ENCODE measurements at places on chromosomes 3 and 15.
A peak's percentile ranks its signal among the peaks of the same experiment; 100 is the strongest.

- no peak for DNase-seq
These were observed 688.6 kb downstream of the DIPK2A start for GRCh38 chr3:144660186-144660585.

DNA sequence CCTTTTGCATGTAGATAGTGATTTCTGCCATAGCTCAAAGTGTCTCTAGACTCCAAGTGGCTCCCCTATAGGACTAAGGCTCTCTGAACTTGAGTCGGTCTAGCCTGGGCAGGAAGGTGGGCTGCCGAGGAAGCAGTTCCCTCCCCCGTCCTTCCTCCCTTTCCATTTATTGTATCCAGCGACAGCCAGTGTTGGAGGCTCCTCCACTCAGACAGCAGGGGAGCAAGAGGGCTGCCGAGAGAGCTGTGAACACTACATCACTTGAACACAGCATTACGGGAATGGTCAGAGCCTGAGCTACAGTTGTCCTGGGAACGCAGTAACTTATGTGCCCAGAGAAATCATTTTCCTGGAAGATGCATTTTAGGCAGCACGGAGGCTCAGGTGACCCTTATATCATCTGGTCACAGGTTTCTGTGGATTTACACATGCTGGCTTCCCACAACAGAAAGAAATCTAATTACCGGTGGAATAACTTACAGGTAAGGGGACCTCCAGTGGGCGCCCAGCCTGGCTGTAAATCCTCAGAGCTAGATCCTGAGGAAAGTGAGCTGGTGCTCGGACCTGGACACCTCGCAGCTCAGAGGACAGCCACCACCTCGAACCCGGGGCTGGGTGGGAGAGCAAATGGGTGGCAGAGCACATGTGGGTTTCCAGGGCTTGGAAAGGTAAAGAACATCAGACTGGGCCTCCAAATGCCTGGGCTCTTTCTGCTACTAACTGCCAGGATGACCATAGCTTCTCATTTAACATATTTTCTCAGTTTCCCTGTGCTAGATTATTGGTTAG lies 197.1 kb downstream of the UACA start:
- no peak for DNase-seq

DNA sequence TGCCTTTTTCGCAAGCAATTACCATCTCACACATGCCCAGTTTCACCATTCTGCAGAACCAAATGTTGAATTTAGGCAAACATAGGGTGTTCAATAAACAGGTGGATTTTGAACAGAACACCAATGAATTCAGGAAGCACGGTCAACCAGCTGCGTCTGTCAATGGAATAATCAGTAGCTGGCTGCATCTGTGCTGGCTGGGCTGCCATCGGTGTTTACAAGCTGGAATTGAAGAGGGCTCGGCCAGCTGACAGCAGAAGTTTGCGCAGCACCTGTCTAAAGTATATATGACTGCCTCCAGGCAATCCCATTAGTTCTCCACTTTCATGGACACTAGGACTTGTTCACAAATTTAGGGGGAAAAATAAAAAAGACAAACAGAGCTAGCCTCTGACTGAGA lies 996.4 kb upstream of the CFAP20DC start:
- DNase-seq = no peak

DNA sequence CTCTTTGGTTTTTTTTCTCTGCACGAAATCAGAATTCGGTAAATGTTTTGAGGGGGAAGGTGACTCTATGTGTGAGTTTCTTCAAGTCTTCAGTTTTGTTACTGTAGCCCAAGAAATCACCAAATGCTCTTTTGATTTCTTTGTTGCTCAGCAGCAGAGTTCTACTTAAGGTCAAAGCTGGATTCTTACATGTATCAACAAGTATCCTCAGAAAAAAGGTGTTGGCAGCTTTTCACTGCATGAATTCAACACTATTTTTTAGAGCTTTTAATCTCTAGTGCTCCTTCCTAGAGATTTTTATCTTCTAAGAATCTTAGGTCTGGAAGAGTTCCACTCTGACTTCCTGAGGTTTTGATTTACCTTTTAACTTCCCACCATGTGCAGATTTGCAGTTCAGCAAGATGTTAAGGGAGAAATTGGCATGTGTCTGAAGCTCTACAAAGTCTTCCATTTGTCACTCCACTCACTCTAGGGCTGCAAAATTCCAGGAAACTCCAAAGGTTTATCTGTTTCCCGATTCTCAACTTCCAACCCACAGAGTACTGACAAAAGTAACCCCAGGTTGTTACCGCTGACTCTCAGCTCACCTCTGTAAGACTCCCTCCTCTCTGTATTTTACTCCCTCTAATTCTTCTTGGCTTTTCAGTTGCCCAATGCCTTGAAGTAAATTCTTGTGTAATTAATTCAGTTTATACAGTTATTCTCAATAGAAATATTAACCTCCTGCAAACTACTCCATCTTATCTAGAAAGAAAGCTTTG lies 13.3 kb upstream of the CD200 start:
- DNase-seq = no peak

GRCh38 chr3:85475346-85475745 lies 516.6 kb downstream of the CADM2 start:
- DNase-seq = peak; percentile 11

DNA sequence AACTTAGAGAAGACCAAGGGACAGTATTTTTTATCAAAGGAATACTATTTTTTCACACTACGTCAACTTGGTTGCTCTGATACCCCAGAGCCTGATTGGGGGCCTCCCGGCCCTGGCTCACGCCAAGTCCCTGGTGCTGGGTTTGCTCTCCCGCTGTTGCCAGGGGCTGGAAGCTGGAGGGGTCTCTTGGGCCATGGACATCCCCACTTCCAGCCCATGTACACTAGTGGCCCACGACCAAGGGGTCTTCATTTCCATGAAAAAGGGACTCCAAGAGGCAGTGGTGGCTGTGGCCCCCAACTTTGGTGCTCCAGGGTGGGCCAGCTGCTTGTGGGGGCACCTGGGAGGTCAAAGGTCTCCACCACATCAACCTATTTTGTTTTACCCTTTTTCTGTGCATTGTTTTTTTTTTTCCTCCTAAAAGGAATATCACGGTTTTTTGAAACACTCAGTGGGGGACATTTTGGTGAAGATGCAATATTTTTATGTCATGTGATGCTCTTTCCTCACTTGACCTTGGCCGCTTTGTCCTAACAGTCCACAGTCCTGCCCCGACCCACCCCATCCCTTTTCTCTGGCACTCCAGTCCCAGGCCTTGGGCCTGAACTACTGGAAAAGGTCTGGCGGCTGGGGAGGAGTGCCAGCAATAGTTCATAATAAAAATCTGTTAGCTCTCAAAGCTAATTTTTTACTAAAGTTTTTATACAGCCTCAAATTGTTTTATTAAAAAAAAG lies 20.3 kb upstream of the BSN start:
- DNase-seq = no peak

- peak; percentile 38 for DNase-seq
These were observed 35.0 kb upstream of the PLCL2 start for GRCh38 chr3:16849795-16850194.

DNA sequence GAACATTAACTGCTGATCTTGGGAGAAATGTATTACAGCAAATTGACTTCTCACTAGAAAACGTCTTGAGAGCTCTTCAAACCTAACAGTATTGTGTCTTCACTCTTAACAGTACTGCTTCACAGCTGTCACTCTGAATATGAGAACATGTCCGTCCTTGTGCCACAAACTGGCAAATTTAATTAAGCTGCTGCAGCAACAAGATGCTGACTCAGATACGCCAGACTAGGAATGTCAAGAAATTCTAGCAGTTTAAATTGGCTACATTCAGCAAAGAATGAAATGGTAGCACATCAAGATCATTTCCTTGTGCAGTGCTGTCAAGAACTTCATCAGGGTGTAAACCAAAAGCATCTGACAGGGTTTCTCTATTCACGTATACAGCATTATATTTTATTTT lies 7.6 kb downstream of the ICE2 start:
- DNase-seq = no peak

DNA sequence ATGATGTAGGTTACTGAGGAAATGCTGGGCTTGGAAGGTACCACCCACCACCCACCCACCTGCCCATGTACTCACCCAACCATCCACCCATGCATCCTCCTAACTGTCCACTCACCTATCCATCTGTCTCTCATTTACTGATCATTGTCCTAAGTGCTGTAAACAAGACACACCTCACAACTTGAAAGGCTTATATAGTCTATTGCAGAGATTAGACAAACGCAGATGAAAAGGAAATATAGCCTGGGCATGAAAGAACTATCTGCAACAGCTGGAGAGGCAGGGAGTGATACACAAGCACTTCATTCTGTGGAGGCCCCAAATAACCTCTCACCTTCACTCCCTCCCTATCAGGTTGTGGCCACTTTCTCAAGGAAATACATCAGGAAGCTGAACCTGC lies 54.0 kb downstream of the DAPK2 start:
- no peak for DNase-seq

DNA sequence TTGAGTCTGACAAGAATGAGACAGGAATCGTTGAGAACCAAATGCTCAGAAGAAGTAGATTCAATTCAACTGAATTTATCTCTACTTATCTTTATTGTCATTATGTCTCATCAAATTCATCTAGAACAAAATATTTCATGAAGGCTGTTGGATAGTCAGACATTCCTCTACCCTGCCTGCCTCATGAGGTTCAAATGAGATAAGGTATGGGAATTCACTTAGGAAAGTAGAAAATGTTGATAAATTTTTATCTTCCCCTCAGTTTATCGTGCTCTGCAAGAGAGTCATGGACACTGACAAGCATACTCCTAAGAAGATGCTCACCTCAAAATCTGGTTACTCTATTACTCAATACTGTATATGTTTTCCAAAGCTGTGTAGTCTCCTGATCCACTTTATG lies 149.7 kb upstream of the CDIN1 start:
- no peak for DNase-seq

- no peak for DNase-seq
These were observed 75.1 kb upstream of the PHLDB2 start for GRCh38 chr3:111784001-111784400.

DNA sequence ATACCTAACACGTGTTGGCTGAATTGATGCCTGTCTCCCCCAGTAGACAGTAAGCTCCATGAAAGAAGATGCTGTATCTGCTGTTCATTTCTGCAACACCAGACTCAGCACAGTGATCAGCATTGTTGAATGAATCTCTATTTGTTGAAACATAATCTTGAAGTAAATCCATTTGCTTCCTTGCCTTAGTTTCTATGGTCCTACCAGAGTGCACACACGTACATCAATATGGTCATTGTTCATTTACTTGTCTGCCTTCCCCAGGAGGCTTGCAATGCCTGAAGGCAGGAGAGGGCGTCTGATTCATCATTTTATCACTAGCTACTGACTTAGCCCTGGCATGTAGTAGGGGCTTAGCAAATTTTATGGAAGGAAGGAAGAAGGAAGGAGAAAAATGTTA lies 19.2 kb downstream of the RBP2 start:
- no peak for DNase-seq

- DNase-seq = no peak
These were observed 5.4 kb upstream of the ALDH1A2 start for GRCh38 chr15:58070801-58071418.

DNA sequence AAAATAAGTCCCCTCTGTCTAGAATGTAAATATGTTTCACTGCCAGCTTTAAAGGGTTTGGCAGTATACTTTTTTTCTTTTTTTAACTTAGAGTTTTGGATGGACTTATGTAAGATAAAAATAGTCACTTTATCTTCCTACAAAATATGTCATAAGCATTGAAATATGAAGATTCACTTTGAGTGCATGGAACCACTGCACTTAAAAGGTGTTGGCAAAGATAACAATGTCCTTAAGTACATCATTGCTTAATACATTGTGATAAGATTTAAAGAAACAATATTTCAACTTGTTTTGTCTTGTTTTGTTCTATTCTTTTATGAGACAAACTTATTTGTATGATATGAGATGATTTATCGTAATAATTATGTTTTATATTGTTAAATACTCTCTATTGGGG lies 66.3 kb upstream of the NAALADL2 start:
- DNase-seq = no peak

- DNase-seq = peak; percentile 86
These were observed 23.4 kb downstream of the WHAMM start for GRCh38 chr15:82832601-82833361.

- no peak for DNase-seq
These were observed 311.9 kb downstream of the EDEM1 start for GRCh38 chr3:5499404-5499803.

GRCh38 chr15:39427705-39428104 lies 153.2 kb upstream of the THBS1 start:
- DNase-seq = no peak

DNA sequence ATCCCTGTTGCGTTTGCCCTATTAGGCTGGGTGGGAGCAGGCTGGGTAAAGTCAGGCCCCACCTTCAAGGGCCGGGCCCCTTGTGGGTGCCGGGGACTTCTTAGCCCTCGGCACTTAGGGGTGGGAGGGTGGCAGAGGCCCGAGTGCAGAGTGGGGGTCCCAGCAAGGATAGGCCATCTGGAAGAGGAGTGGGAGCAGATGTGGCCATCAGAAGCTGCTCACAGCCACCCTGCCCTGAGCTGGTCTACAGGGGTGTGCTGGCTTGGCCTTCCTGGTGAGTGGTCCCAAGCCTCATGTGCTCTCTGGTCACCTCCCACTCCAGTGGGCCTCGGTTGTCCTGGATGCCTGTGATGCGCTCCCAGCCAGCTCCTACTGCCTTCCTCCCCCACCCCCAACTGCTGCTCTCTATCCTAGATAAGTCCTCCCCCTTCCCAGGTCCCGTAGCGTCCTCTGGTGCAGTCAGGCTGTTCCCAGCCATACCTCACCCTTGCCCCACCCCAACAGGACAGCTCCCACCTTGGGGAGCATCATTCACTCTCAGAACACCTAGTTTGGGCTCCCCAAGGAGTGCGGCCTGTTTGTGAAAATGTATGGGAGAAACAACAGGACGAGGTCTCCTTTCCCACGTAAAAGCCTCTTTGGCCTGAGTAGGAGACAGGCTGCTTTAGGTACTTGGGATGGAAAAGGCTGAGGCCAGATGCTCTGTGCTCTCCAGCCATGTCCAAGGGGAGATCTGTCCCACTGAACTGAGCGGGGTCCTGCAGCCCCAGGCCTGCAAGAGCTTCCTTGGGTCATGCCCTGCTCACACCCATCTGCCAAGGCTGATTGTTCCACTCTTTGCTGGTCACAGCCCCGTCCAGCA lies 24.9 kb upstream of the PLXNA1 start:
- DNase-seq = no peak

DNA sequence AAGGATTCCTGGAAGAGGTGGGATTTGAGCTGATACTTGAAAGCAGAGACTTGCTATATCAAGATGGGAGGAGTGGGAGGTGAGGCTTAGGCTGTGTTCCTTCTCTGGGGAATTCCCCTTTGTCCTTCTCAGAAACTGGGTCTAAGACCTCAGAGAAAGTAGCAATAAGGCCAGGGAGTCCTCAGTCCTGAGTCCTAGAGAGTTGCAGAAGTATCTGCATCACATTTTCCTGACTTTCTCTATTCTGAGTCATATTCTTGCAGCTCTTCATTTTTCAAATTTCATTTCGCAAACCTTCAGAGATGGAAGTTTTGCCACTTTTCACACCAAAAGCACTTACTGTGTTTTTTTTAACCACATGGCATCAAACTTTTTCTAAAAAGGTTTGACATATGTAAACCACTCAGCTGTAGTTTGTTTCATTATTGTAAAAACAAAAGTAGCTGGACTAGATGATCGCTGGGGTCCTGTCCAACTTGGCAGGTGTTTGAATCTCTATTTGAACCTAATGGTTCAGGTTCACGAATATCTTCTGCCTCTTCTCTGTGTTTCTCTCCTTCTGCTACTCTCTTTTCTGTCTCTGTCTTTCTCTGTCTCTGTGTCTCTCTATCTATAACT lies 21.3 kb downstream of the COLQ start:
- DNase-seq = no peak
